ENCODE measurements at places on chromosomes 5 and 9.

GRCh38 chr5:129400395-129400983 is 59.6 kb upstream of the ADAMTS19 start:
- DNase-seq, result no peak

DNA sequence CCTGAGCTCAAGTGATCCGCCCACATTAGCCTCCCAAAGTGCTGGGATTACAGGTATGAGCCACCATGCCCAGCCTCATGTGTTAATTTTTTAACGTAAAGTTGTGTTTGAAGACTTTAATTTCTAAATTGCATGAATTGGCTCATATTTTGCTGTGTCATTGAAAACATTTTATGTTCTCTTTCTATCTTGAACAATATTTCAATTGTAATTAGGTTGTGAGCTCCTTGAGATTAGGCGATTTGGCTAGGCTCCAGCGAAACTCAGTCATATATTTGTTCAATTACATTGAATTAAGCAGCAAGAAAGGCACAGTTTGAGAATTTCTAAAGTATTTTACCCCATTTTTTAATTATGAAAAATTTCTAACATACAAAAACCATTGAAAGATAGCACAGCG is 34.0 kb downstream of the GAPVD1 start:
- no peak for DNase-seq

DNA sequence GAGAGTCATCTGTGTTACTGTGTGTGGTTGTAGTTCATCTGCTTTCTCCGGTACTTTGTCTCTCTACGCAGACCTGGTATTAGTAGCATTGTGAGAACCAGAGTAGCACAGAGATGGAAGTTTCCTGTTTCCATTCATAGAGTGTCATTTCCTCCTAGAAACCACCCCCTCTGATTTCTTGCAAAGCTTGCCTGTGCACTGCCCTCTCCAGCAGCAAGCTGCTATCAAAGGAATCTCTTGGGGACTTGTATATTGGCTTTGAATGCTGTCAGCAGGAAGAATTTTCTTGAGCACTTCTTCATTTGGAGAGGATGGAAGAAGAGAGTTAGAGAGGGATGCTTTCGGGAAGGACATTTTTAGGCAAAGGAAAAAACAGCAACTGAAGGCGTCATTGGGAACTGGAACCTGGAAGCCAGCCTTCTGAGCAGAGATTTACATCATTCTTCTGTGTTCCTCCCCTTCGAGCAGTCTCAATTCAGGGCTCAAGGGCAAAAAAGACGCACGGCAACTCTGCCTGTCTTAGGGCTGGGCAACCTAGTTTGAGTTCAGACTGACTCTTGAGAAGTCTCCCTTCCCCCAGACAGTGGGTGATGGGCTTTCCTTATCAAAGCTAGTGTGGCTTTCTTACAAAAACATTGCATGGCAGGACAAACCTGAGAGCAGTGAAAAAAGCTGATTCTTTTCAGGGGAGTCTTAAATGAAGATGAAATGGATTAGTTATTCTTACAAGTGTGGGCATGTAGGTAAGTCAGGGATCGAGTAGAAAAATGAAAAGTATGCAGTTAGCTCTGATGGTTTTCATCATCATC is 226.3 kb downstream of the AOPEP start:
- DNase-seq, result no peak

DNA sequence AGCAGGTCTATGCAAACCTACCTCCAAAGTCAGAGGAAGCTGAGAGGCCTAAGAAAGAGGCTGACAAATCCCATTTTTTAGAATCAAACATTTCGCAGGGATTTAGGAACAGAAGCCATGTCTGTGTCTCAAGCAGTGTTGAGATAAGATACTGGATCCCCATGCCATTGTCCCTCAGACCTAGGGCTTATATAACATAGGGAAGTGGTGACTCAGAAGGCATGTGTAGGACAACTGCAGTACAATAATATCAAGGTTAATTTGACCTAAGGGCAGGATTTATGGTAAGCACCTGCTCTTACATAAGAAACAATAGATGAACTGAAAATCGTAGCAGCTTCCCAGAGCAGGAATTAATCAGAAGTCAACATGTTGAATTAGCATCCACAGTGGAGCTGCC is 459.4 kb downstream of the ANXA1 start:
- no peak for DNase-seq

All from putamen (tissue), 1 donor.